ENCODE measurements at places on chromosomes 7 and 10.

DNA sequence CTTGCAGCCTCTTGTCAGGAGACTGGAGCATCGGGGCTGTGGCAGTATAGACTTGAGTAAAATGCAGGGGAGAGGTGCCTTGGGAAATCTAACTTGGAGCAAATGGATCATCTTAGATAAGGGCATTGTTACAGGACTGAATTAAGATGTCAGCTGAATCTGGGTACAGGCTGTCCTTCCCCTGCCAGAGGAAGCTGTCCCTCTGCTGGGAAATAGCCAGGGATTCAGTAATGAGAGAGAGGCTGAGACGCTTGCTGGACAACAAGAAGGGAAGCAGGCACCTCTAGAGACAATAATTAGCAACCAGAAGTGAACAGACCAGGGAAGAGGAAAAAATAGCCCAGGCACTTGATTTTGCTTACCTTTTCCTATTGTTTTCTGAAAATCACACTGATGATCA, 20.7 kb upstream of the RAPGEF5 start:
- no peak for DNase-seq

DNA sequence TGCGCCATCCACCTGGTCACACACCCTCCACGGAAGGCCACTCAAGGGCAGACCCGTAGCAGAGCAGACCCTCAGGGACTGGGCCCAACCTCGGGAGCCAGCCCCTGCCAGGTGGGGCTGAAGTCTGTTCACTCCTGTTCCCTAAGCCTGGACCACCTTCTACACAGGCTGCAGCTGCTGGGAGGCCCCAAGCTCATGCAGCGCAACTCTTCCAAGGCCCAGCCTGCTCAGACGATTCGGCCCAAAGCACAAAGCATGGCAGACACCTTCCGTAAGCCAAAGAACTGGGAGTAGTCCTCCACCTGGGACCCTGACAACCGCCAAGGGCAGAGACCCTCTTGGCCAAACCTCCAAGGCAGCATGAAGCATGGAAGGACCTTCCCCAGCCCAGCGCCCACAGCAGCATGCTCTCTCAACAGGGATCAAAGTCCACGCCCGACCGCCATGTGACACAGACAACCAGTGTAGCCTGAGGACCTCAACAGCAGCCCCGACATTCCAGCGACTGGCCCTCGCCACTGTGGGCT, 11.5 kb downstream of the SHH start:
- DNase-seq = no peak

GRCh38 chr7:155495440-155496248, 37.7 kb downstream of the EN2 start:
- DNase-seq = no peak

DNA sequence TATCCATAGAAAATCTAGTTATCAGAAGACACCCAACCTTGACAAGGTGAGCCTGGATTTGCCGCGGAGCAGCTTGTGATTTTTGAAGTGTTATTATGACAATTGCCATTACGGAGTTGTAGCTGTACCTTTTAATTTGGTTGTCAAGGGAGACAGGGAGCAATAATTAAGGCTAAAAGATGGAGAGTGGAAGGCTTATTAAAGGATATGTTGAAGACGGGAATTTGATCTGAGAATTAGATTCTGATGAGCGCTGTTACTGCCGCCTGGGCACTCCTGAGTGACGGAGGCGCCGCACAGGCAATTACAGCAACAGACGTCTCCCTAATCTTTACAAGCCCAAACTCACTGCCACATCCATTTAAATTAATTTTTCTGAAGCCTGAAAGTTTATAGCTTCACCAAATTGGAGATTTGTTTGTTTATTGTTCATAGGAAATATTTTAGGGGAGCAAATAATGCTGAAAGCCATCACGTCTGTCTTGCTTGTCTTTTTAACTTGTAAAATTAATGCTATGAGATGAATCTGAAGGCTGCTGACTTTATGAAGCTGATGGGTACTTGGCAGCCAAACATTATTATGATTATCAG, 475.0 kb upstream of the ADARB2 start:
- DNase-seq = no peak

- DNase-seq = peak; percentile 46
These were observed 2.4 kb downstream of the GATA3 start for GRCh38 chr10:8056871-8057331.

DNA sequence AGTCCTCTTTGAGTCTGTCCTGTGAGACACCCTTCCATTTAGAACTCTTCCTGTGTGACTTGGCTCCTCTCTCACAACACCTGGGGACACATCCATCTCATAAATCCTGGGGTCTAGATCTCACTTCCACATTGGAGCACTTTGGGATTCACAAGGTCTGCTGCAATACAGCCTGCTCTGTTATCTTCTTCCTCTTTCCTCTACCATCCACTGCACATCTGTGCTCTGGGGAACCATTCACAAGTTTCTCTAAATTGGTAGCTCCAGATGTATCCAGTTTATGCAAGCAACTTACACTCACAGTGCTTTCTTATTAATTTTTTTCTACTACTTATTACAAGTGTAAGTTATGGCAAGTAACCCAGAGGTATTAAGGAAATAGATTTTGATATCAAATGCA, 5.5 kb upstream of the FIGNL1 start:
- DNase-seq = no peak

GRCh38 chr10:18456984-18457383, 194.4 kb downstream of the NSUN6 start:
- no peak for DNase-seq

DNA sequence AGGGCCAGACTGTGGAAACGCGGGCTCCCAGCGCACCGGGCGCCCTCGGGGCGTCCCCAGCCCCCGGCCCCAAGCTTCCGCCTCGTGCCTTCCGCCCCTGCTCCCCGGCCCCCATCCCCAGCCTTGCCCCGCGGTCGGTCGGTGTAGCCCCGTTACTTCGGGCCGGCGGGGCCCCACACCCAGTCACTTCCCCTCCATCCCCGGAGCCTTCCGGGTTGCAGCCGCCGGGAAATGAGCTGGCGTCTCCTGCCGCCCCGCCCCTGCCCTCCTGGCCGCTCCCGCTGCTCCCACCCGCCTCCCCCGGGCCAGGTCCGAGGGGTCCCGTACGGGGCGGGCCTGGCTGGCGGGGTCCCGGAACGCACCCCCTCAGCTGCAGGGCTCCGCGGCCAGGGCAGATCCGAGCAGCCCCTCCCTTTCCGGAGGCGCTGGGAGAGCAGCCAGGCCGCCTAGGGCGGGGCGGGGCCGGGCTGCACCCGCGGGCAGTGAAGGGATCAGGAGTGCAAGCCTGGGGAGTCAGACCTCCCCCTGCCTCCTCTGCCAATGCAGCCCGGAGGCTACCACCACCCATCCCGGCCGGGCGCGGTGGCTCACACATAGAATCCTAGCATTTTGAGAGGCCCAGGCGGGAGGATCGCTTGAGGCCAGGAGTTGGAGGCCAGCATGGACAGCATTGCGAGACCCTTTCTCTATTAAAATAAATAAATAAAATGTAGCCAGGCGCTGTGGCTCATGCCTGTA, 709 bp downstream of the ARPC1B start:
- DNase-seq = peak; percentile 71

GRCh38 chr7:144525956-144526355, 122.5 kb upstream of the NOBOX start:
- DNase-seq = no peak

DNA sequence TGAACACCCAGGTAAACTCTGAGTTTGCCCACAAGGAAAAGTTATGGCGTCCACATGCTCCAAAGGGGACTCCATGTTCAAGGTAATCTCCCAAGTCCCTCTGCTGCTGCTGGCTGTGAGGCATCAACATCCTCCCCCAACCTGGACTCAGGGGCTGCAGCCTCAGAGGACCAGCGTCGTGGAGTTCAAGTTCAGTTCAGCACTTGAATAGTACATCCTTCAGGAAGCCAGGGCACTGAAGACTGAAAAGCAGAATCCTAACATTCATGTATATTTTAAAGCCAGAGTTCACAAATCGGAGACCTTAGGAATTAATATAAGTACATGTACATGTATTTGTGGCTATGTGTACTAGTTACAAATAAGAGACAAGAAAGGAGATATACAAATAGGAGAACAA, 90.4 kb downstream of the PTPRE start:
- DNase-seq = no peak

DNA sequence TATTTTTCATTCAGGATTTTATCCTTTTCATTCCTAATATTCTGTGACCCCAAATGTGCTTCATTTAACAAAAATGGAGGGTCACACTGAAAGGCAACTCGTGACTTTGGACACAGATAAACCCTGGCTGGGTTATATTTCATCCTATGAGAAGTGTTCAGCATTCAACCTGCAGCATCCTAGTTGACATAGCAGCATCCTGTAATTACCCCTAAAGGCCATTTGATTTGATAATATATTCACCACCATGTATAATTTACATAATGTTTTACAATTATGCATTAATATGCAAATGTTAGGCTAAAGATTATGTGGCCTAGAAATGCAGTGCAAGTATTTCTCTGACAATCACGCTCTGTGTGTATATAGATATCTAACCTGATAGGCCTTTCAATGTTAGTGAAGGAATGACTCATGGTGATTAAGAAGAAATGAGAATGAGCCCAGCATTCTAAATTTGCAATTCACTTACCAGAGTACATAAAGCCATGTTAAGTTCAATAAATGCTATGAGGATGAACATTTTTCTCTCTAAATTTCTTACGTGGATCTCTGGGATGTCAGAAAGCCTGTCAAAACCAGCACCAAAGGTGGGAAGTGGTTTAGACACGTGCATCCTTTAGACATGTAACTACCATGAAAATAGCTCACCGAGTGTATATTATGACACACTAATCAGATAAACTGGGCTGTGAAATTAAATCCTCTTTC, 337.7 kb upstream of the AOAH start:
- no peak for DNase-seq

DNA sequence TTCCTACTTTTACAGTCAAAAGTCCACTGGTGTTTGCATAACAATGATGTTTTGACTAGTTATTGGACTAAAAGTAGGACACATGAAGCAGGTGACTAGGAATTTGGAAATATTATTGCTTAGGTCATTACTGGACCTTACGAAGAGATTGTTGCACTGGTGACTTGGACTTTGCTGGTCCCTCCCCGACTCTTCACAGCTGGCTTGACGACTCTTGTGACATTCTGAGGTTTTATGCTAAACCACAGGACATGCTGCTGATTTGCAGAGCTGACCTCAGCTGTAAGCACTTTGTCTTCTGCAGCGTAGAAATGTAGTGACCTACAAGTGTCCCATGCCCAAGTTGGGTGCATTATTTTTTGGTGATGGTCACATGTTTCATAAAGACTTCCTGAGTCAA, 21.9 kb downstream of the PCBD1 start:
- DNase-seq = peak; percentile 17

DNA sequence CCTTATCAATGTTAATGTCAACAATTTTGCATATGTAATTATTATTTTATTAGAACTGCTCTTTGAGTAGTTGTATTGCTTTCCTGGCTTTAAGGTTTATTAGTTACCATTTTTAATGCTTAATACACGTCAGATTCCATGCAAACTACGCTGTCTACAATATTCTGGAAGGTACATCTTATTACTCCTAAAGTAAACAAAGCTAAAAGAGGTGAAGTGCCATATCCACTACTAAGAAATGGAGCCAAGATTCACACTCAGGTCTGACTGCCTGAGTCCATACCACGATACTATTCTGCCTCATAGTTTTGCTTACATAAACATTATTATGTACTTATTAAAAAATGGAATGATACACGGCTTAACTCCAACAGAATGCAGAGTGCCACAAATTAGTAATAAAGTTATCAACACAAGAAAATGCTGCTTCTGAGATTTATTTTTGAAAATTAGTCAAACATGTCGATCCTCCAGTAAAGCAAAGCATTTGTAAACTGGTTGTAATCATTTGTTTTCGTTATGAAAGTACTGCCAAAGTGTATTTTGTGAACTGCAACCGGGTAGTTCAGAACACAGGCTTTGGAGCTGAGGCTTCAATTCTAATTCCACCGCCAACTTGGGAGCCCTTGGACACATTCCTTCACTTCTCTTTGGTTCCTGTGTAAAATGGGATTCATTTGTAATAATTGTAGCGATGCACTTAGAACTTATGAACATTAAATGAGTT, 1.1 kb upstream of the DMTF1 start:
- no peak for DNase-seq

- DNase-seq = no peak
These were observed 32.7 kb downstream of the ABCB5 start for GRCh38 chr7:20647908-20648776.

DNA sequence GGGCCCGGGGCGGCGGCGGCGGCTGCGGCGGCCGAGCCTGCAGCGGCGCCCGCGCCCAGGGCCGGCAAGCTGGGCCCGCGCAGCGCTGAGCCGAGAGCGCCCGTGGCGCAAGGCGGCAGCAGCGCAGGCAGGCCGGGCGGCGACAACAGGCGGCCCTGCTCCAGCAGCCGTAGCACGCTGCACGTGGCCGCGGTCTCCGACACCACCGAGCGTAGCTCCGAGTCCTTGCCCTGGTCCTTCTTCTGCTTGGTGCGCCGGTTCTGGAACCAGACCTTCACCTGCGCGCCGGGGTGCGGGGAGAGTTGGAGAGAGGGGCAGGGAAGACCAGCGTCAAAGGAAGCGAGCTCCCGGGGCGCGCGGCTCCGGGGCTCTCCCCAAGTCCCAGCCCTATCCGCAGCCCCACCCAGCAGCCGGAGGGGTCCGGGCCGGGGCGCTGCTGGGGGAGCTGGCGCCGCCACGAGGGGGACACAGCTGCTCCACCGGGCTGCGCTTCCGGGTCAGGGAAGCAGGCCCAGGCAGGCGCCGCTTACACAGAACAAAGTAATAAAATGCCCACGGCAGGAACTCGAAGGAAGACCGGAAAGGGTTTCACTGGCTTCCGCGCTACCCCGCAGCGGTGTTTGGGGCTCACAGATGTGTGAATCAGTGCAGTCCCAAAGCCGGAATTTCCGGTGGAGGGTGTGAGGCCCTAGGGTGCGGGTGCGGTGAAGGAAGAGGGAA, 3.6 kb downstream of the VAX1 start:
- DNase-seq = no peak

- DNase-seq = no peak
These were observed 43.3 kb upstream of the FMC1 start for GRCh38 chr7:139297795-139298194.

- peak; percentile 4 for DNase-seq
These were observed 87.7 kb upstream of the PRKCQ start for GRCh38 chr10:6667679-6668270.

GRCh38 chr10:11397980-11398580, 213.4 kb downstream of the USP6NL start:
- DNase-seq = no peak

GRCh38 chr10:14618674-14619073, 156.0 kb downstream of the FAM107B start:
- DNase-seq = no peak

GRCh38 chr10:10397906-10398305, 619.8 kb upstream of the CELF2 start:
- DNase-seq = no peak

- DNase-seq = no peak
These were observed 13.1 kb downstream of the STEAP1 start for GRCh38 chr7:90167361-90167760.

DNA sequence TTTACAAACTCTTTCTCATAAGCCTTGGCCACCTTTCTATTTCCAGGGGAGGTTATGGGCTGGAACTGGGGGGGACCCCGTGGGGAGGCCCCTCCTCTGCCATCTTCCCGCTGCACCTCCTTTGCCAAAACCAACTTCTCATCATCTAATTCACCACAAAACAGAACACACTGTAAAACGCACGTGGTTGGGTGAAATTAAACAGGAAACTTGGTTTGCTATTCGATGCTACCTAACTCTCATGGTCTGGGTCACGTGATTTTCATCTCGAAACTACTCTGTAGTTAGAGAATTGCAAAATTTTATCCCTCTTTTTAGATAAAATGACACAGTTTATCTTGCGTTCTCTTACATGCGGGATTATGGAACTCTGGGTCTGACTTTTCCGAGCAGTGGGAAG, 242.0 kb downstream of the ZMYND11 start:
- no peak for DNase-seq

- no peak for DNase-seq
These were observed 429.1 kb upstream of the NFE2L3 start for GRCh38 chr7:25722856-25723255.

GRCh38 chr7:65809982-65810288, 62.9 kb upstream of the VKORC1L1 start:
- no peak for DNase-seq

Data from CD4-positive, alpha-beta T cell treated with Interleukin-1 beta for 1 hour (primary cell).